Endodermal cell (in vitro differentiated cells): ENCODE measurements at places on chromosomes 1 and 21. TPM values are rescaled to one million over a fixed set of nuclear protein-coding genes. Genes with fewer than 3 reads are reported as not detected.

DNA sequence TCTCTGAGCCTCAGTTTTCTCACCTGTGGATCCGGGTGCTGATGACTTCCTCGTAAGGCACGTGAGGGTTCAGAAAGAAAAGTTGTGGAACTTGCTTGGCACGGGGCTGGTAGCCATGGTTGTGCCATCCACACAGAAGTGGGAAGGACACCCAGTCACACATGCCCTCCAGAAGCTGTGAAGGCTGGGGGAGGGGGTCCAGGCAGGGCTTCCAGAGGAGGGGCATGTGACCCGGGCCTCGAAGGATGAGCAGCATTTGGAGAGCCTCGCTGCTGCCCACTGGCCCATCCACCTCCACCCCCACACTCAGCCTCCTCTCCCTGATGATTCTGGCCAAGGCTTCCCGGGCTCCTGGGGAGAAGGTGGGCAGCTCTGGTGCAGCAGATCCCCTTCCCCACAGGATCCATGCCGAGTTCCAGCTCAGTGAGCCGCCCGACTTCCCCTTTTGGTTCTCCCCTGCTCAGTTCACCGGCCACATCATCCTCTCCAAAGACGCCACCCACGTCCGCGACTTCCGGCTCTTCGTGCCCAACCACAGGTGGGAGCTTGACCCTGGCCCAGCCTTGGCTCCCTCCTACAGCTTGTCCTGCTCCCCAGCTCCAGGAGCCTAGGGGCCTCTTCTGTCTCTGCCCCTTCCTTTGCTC lies 9.4 kb downstream of the SELENON start:
- DNase-seq = no peak

Gene TMEM63A
- 175 and 232 TPM in 2 replicates for total RNA-seq

Gene SIK1
- 3.5 to 13.5 TPM (median 3.8 TPM) in 3 replicates for total RNA-seq

- DNase-seq = no peak
These were observed 19.3 kb downstream of the DOP1B start for GRCh38 chr21:36175771-36176565.

- DNase-seq = peak; percentile 86
These were observed at the start of gene ACTN2 for GRCh38 chr1:236685917-236686814. ACTN2 (plus strand) TSS chr1:236686499; CDS start chr1:236686674, 175 bp downstream.

Gene SFN
- 0.82 to 1.5 TPM (median 1.5 TPM) in 3 replicates for total RNA-seq

Gene SYCP1
- total RNA-seq = not detected in 3 replicates

Gene AMY1C
- total RNA-seq = not detected in 2 replicates

DNA sequence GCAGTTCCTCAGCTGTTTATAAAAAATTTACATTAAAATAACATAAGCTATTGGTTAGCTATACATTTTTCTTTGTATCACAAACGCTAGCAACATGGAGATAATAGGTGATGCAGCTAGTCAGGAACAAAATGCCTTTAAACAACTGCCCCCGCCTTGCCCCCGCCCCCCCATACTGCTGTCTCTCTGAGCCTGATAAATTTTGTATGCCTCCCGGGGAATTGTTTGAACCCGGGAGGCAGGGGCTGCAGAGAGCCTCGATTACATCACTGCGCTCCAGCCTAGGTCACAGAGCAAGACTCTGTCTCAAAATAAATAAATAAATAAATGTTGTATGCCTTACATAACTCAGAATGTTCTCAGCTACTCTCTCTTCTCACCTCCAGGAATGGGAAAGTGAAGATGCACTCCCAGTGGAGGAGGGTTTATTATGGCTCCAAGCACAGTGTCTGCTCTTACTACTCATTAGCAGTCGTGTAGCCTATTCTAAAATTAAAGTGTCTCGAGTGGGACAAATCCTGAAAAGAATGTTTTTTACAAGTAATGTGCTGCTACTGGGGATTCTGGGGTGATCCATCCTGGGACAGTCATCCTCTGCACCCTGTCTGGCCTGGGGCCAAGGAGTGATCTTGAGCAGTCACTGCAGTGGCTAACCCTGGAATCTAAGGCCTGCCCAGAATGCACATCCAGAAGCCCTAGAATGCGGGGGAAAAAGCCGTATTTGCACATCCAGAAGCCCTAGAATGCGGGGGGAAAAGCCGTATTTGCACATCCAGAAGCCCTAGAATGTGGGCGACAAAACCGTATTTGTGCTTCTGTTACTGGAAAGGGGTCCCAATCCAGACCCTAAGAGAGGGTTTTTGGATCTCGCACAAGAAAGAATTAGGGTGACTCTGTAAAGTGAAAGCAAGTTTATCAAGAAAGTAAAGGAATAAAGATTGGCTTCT lies 39.4 kb upstream of the ZNF496 start:
- no peak for DNase-seq

DNA sequence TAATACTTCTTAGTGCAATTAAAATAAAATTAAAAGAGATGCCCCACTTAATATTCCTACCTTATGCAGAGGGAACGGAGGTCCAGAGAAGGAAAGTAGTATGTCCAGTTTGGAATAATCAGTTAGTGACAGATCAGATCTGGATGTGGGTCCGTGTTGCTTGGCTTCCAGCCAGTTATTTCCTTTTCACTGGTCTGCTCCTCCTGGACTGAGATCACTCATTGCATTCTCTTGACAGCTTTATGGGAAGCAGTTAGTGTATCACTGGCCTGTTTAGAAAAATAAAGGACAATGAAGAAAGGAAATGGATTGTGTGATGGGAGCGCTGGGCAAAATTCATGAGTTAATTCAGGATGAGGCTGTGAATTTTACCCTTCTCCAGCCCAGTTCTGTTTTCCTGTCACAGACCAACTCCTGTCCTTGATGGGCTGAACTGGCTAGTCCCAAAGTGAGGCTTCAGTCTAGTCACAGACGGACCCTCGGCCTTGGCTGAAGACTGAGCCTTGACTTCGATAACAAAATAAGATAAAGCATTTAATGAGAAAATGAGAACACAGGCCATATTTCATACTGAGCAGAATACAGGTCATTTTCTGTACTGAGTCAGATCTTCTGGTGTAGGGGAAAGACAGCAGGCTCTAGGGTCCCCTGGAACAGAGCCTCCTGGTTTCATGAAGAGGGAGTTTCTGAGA lies 85.2 kb upstream of the TRABD2B start:
- peak; percentile 10 for DNase-seq

- DNase-seq = no peak
These were observed 134.6 kb downstream of the TENT5C start for GRCh38 chr1:117740496-117740895.
